ENCODE measurements at places on chromosomes 6 and 20.

DNA sequence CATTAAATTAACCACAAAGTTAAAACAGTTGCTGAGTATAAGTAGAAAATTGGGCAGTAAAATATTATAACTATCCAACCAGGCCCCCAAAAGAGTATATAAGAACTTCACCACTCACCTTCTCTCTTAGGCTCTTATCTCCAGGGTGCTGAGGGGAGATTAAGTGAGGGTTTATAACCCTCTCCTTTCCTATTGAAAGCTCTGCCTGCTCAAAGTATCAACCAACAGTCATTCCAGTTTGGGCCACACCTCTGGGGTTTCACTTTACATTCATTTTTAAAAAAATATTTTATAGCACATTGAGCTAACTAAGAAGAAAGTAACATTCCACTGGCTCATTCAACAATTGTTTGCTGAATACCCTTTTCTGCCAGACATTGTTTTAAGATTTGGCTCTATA is 22.1 kb downstream of the GSTA4 start:
- DNase-seq, result no peak

- no peak for DNase-seq
These were observed 12.2 kb downstream of the MAPRE1 start for GRCh38 chr20:32831982-32832381.

GRCh38 chr6:168217880-168218537 is 101.6 kb downstream of the DACT2 start:
- no peak for DNase-seq

DNA sequence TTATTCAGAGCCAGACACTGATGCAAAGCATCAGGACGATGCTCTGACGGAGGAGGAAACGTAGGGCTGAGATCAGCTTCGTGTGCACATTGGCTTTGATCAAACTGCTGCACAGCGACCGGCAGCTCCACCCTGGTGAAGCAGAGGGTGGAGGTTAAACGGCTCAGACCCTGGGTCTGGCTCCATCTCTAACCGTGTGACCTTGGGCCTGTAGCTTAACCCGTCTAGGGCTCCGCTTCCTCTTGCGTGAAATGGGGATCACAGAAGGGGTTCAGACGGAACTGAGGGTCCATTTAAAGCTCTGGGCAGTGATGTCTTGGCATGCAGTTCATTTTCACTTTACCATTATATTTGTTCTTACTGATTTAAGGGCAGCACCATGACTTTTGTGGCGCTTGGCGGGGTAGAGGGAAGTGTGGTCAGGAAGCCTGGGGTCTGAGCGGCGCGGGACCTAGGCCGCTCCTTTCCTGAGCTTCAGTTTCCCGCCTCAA is 644 bp downstream of the RBL1 start:
- no peak for DNase-seq

- DNase-seq, result no peak
These were observed 153.6 kb upstream of the SIM1 start for GRCh38 chr6:100618351-100618671.

DNA sequence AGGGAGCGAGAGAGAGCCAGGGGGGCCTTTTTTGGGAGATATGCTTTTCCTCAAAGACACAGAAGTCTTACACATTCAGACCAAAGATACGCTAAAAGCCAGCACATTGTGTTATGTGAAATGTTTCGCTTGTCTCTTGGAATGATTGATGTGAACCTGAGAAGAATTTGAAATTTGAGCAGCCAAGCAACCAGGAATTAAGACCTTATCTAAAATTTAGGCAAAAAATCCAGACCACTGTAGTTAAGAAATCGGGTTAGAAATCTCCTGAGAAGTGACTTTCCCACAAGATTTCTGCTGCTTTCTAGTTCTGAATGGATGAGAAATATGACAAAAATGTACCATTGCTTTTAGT is 223.2 kb upstream of the GMDS start:
- DNase-seq, result no peak

All from SW 1271 (cell line).